H54 (cell line): ENCODE measurements at places on chromosomes 3 and 15.

- DNase-seq: no peak
Measured at GRCh38 chr15:82643992-82644391, 3.2 kb downstream of the CPEB1 start.

GRCh38 chr15:25703726-25704125 is 159.4 kb downstream of the ATP10A start:
- no peak for DNase-seq

- no peak for DNase-seq
Measured at GRCh38 chr15:60788692-60789103, 309.8 kb upstream of the ICE2 start.

DNA sequence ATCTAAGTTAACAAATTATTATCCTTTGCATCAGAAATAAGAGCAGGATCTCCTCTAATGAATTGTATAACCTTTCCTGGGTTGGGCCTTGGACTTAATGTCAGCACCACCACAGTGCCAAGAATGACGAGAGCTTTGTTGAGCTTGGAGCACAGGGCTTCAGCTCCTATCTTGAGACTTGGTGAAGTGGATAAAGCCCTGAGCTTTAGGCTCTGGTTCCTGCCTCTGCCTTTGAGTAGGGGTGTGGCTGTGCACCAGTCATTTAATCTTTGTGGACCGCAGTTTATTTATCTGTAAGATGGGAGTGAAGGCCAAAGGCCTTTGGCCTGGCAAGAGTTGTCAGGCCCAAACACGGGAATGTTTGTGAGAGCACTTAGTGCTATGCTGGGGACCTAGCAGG is 162.2 kb downstream of the VGLL4 start:
- no peak for DNase-seq

DNA sequence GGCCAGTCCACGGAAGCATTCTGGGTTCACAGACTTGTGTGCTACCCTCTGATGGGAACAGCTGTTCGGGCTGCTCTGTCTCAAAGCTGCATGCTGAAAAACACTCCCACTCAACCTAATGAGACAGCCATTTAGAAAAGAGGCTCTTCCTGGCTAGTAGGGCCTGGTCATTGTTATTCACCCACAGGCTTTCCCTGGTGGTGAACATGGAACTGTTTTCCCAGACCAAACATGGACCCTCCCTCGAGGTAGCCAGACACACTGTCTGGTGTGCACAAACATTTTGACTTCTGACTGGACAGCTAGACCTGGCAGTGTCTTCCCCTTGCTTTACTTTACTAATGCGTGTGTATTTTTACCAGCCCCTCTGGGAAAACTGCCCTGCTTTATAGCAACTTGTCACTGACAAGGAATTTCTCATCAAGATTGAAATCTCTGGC is 39.0 kb downstream of the MECOM start:
- no peak for DNase-seq

GRCh38 chr3:71400986-71401451 is 182.5 kb downstream of the FOXP1 start:
- no peak for DNase-seq

- DNase-seq: peak; percentile 27
Measured at GRCh38 chr3:158918008-158918407, 116.2 kb downstream of the MFSD1 start.

DNA sequence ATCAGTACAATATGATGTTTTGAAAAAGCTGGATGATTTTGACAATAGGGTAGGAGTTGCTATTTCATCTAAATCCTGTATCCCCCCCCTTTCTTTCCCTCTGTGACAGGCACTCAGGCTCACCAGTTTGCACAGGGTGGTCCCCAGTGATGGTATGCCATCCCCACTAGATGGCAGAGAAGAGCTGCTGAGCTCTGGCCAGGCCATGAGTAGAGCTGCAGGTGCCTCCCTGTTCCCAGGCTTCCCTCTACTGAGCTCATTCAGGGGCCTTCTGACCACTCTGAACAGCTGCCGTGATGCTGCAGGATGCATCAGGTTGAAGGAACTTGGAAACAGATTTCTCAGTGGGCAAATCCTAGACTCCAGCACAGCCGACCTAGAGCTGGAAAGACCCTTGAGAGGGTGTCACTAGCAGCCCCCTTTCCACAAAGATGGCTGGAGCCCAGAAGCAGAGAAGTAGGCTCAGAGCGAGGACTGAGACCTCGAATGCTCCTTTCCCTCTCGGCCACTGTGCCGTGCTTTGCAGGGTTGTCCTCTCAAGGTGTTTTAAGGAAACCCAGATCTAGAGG is 45.1 kb downstream of the EFCAB12 start:
- peak; percentile 92 for DNase-seq

GRCh38 chr15:80586161-80586560 is 108.9 kb upstream of the ABHD17C start:
- no peak for DNase-seq
